ENCODE measurements at places on chromosomes 12 and 14. TPM values are rescaled to one million over a fixed set of nuclear protein-coding genes. Genes with fewer than 3 reads are reported as not detected.

GRCh38 chr12:82896979-82897378 lies 210.3 kb downstream of the TMTC2 start:
- peak; percentile 43 for DNase-seq

DNA sequence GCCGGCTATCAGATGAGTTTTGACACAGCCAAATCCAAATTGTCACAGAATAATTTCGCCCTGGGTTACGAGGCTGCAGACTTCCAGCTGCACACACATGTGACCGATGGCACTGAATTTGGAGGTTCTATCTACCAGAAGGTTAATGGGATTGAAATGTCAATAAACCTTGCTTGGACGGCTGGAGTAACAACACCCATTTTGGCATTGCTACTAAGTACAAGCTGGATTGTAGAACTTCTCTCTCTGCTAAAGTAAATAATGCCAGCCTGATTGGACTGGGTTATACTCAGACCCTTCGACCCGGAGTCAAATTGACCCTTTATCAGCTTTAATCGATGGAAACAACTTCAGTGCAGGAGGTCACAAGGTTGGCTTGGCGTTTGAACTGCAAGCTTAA lies 100.2 kb upstream of the EVL start:
- no peak for DNase-seq

DNA sequence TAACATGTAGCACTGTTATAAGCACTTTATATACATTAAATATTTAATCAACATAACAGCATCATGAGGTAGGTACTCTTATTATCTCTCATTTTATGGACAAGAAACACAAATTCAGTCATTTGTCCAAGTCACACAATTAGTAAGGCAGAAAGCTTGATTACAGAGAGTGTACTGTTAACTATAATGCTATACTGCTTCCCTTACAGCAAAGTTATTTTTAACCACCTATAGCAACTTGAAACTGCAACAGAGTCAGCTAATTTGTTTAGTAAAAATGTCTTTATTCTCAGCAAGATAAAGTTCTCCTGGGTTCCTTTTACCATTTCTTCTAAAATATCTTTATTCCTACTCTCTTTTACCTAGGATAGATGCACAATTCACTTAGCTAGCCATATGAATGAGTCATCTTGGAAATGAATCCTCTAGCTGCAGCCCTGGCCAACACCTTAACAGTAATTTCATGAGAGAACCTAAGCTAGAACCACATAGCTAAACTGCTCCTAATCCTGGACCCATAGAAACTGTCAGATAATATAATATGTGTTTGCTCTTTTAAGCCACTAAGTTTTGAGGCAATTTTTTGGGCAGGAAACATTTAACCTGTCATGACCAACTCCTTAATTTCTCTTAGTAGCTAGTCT lies 90.2 kb upstream of the HECTD1 start:
- DNase-seq: no peak

DNA sequence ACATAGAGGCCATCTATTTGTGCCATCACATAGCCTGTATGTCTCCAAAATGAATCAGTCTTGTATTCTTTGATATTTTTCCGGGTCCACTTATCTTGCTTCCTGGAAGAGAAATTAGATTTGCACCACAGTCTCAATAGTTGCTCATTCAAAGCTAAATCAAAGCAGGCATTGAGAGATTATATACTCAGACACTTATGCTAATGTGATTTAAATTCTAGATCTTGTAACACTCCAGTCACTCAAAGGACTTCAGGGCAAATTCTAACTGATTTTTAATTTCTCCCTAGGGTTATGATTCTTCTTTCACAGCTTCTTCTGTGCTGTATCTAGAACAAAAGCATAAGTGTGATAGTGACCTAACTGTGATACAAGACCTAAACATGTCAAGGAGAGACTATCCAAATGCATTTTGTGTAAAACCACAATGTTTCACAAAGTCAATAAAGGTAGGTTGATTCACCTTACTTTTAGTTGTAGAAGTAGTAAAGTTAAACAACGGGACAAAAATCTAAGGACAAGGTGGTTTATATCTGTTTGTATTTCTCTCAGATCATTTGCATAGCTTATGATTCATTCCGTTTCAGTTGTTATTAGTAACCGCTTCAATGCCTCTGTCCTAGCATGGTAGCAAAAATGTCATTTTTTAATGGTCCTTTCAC lies 26.8 kb downstream of the PLBD1 start:
- no peak for DNase-seq

DNA sequence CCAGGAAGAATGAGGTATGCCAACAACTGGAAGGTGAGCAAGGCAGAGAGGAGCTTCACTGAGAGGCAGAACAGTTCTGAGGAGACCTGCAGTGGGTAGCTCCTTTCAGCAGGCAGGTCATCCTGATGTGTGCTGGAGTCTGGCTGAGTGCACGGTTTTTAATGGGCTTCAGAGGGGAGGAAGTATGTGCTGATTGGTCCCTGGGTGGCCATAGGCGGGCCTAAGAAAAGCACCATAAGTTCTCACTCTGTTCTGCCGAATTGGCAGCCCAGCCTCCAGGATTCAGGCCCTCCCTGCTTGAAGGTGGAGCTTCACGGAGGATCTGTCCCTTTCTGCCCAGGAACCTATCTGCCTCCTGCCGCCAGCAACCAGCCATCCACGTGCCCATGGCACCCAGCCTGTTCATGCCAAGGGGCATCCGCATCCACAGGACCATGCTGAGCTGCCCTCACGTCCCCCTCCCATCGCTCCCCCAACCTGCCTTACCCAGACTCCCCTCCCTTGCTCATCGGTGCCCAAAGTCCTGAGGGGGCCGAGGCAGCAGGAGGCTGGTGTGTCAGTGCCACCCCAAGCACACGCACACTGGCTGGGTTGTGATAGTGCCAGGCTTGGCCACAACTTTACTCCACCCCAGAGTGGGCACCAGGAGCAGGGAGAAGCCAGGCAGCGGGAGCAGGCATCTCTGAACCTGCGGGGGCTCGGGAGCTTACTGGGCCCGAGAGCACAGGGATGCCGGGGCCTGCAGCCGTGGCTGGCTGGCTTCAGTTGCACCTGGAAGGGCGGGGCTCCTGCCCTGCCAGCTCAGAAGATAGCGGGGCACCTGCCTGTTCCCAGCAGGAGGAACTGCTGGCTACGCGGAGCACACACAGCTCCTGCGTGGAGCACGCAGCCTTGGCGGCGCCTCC lies 608.4 kb upstream of the FOXG1 start:
- no peak for DNase-seq

DNA sequence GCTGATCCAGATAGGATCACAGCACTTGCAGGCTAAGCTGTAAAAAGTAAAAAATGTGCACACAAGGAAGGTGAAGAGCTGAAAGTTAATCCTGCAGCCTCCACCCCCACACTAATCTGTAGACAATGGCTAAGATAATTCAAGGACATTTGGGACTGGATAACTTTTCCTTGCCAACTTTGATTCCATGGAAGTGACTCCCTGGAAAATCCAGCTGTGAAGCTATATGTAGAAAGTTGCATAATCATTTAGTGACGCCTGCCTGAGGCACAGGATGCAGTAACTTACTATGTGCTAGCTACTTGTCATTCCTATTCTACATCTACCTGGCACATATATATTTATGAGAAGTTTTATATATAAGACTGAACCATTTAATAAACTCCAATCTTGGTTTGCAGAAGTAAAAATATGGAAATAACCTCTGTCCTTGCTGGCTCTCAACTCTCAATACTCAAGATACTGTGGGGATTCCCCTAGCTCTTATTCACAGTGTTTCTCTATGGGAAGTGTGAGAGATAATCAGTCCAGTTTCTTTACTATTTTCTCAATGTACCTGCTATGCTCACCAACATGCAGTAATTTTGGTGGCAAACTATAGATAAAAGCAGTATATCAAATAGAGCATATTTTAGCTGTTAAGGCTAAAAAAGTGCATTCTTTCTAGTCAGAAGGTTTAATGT lies 14.8 kb downstream of the LDHB start:
- DNase-seq: no peak

- DNase-seq: no peak
Observed at GRCh38 chr12:124653169-124653931, 85.9 kb upstream of the NCOR2 start.

DNA sequence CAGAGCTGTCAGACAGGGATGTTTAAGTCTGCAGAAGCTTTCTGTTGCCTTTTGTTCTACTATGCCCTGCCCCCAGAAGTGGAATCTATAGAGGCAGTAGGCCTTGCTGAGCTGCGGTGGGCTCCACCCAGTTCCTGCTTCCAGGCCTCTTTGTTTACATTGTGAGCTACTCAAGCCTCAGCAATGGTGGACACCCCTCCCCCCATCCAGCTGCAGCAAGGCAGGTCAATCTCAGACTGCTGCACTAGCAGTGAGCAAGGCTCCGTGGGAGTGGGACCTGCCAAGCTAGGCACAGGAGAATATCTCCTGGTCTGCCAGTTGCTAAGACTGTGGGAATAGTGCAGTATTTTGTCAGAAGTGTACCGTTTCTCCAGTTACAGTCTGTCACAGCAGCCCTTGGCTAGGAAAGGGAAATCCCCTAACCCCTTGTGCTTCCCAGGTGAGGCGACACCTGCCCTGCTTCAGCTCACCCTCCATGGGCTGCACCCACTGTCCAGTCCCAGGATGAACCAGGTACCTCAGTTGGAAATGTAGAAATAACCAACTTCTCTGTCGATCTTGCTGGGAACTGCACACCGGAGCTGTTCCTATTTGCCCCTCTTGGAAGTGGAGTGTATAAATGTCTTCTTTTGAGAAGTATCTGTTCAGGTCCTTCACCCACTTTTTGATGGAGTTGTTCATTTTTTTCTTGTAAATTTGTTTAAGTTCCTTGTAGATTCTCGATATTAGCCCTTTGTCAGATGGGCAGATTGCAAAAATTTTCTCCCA lies 213.5 kb upstream of the SLC38A2 start:
- peak; percentile 86 for DNase-seq

GRCh38 chr12:8508910-8509841 lies 4.1 kb upstream of the CLEC4D start:
- no peak for DNase-seq

- DNase-seq: no peak
Observed at GRCh38 chr14:21536418-21537089, 10.4 kb upstream of the SALL2 start.

DNA sequence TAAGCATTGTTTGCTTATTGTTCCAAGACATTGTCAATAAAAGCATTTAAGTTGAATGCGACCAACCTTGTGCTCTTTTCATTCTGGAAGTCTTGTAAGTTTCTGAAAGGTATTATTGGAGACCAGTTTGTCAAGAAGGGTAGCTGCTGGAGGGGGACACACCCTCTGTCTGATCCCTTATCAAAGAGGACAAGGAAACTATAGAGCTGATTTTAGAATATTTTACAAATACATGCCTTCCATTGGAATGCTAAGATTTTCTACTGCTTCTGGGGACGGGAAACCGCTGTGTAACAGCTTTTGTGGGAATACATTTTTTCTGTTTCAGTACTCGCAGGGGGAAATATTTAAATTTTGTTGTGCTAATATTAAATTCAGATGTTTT lies 3.5 kb downstream of the FOS start:
- DNase-seq: no peak

GRCh38 chr12:50282721-50283228 lies 545 bp downstream of the LIMA1 start:
- no peak for DNase-seq

DNA sequence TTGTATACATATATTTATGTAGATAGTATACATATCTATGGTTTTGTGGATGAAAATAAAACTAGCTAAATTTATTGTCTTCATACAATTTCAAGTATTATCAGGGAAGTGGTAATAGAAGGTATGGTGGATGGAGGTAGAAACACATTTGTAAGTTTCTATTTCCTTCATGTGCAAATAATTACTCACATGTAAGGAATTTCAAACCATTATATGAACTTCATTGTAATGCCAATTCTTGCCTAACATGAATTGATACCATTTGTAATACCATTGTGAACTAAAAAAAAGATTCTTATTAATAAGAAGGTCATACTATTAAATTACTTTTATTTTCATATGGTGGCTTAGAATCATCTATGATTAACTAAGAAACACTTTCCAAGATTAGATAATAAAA lies 20.1 kb upstream of the PPFIA2 start:
- no peak for DNase-seq

GRCh38 chr12:32181498-32182175 lies 75.0 kb downstream of the BICD1 start:
- no peak for DNase-seq

- peak; percentile 36 for DNase-seq
Observed at GRCh38 chr12:132433641-132434395, 56.1 kb upstream of the FBRSL1 start.

DNA sequence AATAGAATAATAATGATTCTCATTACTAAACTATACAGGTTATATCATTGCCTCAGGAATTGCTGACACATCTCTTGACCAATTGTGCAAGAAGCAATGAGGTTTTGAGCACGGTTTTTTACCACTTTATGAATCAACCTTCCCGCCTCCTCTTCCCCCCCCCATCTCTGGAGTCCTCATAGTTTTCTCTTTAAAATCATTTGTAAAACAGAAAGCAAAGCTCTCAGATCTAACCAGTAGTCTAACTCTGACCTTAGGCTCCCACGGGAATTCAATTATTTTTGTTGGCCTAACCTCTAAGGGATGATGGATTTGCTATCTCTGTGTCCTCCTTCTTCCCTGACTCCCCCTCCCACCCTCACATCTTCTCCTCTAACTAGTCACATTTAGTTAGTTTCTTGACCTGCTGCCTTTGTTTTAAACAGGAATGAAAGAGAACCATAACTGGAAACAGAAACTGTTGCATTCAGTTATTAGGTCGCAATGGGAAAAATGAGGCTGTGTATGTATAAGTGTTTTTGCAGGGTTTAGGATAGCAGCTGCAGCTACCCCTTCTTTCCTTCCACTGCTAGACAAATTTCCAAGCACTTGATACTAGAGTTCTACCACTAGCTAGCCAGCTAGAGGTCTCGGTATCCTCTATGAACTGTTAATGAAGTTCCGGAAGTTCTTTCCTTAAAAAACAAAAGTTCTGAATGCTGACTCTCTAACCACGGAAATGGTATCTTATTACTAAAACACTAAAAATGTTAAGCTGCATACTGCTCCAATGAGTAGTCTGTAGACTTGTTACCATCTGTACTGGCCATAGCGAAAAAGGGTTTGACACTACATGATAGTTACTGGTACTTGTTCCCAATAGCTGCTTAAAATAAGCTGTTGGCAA lies 65.4 kb downstream of the TAOK3 start:
- peak; percentile 78 for DNase-seq

DNA sequence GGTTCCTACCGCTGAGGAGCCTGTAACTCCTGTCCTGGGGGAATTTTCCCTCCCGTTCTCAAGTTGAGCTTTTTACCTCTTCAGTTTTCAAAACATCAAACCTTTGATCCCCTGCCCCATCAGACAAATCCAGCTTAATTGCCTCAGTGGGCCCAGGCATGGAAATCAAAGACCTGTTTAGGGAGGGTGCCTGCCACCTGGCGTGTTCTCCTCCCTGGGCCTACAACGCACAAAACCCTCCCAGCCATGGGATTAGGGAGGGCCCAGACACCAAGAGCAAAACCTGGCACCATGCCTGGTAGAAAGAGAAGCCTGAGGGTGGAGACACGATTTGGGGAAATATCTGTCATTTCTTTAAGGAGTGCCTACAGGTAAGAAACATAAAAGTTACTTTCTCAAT lies 672.9 kb downstream of the BCL11B start:
- no peak for DNase-seq

Gene PPP4R4
- 3.8 TPM for total RNA-seq

Gene CCDC88C
- total RNA-seq: 2.4 TPM

Gene CATSPERB
- total RNA-seq: not detected

Gene WNT1
- total RNA-seq: not detected

Gene RD3L
- not detected for total RNA-seq

Gene MYO1H
- total RNA-seq: not detected

Gene OASL
- 9.2 TPM for total RNA-seq
